ENCODE measurements at places on chromosomes 6 and 20. TPM values are rescaled to one million over a fixed set of nuclear protein-coding genes. Genes with fewer than 3 reads are reported as not detected.
A peak's percentile ranks its signal among the peaks of the same experiment; 100 is the strongest.

RNF217 gene
- 23.0 TPM for polyA plus RNA-seq

FAM83C gene
- not detected for polyA plus RNA-seq

PHACTR1 gene
- polyA plus RNA-seq = 11.1 TPM

NPBWR2 gene
- polyA plus RNA-seq = not detected

TSPYL1 gene
- 83.8 TPM for polyA plus RNA-seq

CRISP3 gene
- polyA plus RNA-seq = 0.24 TPM

GATA5 gene
- 25.6 TPM for polyA plus RNA-seq

LY6G6D gene
- polyA plus RNA-seq = 0.80 TPM

- DNase-seq = no peak
Measured at GRCh38 chr6:80363501-80364122, 257.1 kb downstream of the BCKDHB start.

DNA sequence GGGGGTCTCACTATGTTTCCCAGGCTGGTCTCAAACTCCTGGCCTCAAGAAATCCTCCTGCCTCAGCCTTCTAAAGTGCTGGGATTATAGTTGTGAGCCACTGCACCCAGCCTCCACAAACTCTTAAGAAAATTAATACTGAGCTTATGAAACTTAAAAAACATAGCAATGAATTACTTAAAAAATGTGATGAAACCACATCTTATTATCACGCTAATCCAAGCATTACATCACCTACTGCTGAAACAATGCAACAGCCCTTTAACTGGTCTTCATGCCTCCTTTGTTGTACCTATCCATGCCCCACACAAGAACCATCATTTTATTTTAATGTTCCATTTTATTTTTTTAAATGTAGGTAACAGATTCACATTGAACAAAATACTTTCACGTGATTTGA is 24.9 kb downstream of the SESN1 start:
- DNase-seq = no peak

DNA sequence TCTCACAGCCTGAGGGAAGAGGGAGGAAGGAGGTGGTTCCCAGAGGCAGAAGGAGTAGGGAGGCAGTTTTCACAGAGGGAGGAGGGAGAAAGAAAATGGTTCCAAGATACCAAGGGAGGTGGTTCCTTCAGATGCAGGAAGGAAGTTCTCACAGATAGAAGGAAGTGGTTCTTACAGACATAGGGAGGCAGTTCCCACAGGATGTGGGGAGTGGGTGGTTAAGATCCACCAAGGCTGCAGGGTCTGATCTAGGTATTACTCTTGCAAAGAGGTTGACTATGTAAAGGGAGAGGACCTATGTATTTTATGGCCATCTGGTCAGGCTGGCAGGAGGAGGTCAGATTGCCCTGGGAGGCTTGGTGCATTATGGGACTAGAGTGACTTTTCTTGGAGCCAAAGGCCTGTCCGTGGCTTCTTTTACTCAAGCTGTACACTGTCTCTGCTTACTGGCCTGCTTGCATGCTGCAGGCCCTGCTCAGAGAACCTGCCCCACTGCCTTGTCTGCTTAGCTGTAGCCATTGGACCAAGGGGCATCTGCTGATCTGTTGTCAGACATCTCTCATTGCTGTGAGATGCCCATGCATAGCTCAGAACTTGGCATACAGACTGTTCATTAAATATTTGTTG is 283.7 kb downstream of the DHX35 start:
- DNase-seq = no peak

GRCh38 chr20:58224097-58224496 is 4.4 kb downstream of the ANKRD60 start:
- DNase-seq = no peak

DNA sequence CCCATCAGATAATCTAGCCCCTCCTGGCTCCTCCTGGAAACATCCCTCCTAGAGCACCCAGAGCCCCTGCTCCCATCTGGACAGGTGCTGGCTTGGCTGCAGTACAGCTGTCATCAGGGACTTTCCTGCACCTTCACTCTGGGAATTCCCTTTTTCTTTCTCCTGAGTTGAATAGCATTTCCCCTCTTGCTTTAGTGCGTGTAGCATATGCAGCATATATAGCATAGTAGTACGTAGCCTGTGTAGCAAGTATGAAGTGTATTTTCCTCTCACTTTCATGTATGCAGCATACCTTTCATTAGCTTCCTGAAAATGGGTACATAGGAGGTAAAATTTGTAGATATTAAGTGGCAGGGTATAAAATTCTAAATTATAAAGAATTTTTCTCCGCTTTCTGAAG is 352.9 kb downstream of the ESR1 start:
- no peak for DNase-seq

- no peak for DNase-seq
Measured at GRCh38 chr6:137640086-137640485, 145.9 kb upstream of the OLIG3 start.

DNA sequence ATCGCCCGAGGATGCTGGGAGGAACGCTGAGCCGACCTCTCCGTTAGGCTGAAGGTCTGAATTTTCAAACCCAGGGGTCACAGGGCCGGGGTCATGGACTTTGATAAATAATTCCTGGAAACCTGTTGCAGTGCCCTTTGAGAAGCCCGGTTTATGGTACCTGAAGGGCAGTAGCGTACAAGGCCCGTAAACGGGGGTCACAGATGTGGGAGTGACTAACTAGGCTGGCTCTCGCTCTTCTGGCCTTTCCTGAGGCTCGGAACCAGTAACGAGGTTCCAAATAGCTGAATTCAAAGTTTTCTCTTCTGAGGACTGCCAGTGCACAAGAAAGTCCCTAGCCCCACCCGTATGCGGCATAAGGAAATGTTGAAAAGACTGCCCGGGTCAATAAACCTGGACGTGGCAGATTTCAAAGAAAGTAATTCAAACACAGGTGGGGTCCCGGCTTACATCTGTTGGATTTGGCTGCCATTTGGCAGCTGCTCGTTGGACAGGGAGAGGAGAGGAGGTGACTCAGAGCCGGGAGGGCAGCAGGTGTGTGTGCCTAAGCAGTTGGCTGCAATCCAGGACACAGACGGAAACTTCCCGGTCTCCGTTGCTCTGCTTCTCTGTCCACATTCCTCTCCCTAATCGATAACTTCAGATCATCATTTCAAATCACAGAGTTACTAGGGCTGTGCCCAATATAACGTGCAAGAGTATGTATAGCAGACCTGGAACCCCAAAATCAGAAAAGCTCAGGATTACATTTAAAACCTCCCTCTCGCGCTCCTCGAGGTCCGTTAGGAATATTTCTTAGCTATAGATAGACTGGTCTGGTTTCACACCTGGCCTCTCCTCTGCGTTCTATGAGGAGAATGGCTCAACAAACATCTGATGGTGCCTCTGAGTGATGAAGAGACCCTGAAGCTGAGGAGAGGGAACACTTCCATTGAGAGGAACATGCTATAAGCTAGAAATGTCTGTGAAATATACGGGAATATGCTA is 765 bp upstream of the GMDS start:
- peak; percentile 52 for DNase-seq

GRCh38 chr6:37536491-37537190 is 36.9 kb upstream of the CCDC167 start:
- DNase-seq = no peak

DNA sequence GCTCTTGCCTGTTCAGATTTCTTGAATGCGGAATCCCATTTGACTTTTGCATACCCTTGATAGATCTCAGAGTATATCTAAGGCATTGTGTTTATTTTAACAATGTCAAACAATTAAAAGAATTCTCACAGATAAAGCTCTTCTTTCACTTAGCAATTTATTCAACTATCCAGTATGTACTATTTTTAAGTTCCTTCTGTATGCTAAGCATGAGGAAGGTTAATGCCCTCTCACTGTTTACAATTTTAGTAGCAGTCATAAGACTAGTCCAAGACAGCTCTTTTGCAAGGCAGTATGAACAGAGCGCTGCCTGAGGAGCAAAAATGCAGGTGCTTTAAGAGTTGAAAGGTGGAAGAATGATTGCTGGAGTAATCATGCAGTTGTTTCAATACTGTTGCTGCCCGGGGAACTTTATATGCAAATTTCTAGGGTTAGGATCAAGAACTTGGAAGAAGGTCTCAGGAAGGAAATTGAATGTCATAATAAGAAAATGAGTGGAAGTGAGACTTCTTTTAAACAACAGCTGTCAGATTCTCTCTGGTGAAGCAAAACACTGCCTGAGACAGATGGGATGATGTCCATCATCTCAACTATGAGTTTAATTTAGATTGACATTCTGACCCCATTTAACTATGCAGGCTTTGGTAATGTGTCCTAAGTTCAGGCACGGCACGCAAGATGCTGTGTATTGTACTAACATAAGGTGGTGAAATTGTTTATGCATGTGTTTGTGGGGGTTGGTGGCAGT is 1303.5 kb upstream of the CITED2 start:
- DNase-seq = no peak

DNA sequence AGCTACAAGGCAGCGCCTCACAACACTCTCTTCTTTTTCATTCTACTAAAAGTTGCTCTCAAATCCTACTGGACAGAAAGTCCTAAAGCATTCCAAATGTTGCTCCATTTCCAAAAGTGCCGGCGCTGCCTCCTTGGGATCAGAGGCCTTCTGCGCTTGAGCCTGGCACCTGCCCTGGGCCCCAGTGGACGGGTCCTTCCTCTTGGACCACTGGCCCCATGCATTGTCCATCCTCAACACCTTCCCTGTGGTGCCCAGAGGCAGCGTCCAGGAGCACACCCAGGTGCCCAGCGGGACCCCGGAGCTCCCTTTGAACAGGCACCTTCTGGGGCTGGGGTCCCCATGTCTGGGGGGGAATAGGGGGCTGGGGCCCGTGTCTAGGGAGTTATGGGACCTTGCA is 205.2 kb downstream of the ERMARD start:
- DNase-seq = no peak

DNA sequence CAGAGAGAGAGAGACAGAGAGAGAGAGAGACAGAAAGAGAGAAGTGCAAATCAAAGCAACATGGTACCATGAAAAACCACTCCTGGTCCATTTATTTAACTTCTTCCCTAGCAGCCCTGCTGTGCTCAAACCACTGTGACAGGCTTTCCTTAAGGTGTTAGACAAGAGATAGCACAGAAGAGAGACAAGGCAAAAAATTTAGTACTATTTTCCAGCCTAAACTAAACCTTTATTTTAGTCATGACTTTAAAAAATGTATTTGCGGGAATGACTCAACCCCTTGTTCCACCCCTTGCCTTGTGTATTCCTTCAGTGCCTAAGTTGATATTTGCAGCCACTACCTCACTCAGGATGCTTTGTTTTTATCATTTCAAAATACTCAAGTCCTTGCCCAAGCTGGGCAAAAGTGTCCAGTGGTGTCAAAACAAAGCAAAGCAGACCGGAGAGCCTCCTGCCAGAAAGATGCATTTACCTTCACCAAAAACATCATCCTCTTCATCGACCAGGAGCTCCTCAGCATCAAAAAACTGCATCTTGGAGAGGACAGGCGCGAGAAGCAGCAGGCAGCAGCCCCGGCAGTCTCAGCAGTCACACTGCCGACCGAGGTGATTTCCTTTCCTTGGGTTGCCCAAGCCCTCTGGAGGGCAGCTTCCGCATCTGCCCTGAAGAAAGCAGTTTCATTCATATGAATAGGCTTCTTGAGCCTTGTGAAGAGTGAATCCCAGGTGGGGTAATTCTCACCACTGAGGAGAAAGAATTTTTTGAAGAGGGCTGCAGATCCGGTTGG is at the start of gene RIPOR2:
Gene RIPOR2 (minus strand): TSS at position 595 of the 787 bp plus-strand sequence. CDS start 62 bp downstream, at position 533.
- DNase-seq = no peak

DNA sequence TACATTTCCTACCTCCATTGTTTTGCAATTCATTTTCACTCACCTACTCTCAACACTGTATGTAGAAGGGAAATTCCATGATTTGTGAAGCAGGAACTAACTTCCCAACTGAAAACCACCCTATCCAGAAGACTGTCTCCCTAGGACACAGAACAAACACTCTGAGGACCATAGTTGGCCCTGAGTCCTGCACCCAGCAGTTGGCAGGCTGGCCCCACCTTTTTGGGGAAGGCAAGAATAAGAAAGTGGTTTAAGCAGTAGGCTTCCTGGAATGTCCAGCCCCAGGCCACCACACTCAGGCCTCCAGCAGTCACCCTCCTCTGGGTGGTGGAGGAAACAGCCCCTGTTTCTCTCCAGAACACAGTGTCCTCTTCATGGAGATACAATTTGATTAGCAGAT is 258.8 kb downstream of the ARHGAP18 start:
- no peak for DNase-seq

GRCh38 chr6:79081663-79082062 is 3.6 kb upstream of the PHIP start:
- DNase-seq = no peak

GRCh38 chr6:146709036-146709622 is 110.4 kb downstream of the ADGB start:
- no peak for DNase-seq

Measured in right lung (tissue), 10 donors.